ENCODE measurements at places on chromosomes 3 and 15.

- DNase-seq = no peak
Observed at GRCh38 chr3:50674349-50675178, at the start of gene DOCK3. Gene DOCK3, plus strand, starts transcription at chr3:50674927. Its CDS starts 337 bp downstream, at chr3:50675264.

DNA sequence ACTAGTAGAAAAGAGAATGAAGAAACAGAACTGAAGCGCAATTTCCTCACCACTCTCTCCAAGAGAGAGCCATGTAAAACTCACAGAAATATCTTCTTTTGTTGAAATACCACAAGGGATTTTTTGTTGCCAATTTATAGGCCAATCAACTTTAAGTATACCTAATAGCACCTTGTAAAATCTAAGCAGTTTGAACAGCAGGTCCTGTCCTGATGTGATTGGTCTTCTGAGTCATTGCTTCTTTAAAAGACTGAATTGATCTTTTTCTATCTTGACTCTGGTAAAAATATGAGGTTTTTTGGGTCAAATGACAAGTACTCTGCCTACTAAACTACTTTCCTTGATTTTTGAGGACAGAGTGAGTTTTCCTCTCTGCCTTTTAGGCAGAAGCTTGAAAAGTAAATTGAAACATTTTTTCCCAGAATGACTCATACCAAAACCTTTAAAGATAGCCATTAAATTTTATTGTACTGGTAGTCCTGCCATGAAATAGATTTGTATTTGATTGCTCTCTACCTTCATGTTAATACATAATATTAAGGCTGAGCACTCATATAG lies 343.9 kb upstream of the CBLB start:
- DNase-seq = no peak

- no peak for DNase-seq
Observed at GRCh38 chr3:31704591-31705179, 172.0 kb downstream of the STT3B start.

DNA sequence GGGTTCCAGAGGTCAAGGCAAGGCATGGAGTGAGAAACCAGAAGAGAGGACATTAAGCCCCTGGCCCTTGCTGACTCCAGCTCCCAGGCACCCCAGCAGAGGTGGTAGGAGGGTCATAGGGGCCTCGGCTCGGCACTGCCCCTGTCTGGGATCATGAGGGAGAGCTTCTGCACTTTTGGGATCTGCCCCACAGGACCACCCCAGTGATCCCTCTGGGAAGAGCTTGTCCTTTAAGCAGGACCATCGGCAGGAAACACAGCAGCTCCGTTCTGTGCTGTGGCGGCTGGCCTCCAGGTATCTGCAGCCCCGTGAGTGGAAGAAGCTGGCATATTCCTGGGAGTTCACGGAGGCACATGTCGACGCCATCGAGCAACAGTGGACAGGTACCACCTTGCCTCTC lies 35.5 kb downstream of the ANKDD1A start:
- no peak for DNase-seq

GRCh38 chr3:3628676-3629328 lies 170.4 kb upstream of the LRRN1 start:
- DNase-seq = no peak

GRCh38 chr3:13644341-13645117 lies 95.6 kb downstream of the FBLN2 start:
- DNase-seq = no peak

- no peak for DNase-seq
Observed at GRCh38 chr3:44272191-44272590, 30.5 kb downstream of the TOPAZ1 start.

DNA sequence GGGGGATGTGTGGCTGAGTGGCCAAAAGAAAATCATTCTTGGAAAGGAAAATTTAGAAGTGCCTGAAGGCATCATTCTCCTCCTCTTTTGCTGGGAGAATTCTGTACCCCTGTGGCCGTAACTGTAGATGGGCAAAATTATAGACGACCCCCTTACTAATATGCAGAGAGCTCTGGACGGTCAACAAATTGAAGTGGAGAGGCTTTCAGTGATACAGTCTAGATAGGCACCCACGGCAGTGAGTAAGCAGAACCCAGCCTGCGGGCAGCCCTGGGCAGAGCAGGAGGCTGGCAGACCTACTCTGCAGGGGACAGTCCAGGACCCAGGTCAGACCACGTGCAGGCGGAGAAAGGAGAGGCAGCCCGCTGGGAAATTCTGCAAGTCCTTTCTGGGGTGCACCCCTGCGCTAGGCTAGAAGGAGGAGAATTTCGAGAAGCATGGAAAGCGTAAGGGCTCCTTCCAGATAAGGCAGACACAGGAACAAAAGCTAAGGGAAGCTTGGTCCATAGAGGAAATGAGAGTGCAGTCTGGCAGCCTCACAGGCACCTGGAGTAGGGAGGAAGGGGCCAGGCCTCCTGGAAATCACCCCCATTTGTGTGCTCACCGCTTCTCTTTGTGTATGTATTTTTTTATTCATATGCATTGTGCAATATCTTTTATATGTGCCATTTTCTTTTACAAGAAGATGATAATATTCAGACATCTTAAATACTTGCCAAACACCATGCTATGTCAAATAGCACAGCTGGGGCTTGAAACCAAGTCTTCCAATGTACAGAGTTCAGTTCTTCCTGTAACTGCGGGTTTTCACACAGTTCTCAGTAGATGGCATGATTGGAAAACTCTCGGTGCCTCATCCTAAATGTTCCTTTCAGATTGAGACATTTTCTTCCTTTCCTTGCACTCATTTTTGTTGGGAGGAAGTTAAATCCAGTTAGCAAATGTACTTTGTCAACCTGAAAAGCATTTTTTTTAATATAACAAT lies 40.2 kb downstream of the LRRK1 start:
- no peak for DNase-seq

Data from cortex of kidney (tissue), 1 donor.